GM06990 (cell line): ENCODE measurements at places on chromosomes 1 and 21.

GRCh38 chr21:41501919-41502318 lies 6.0 kb downstream of the TMPRSS2 start:
- DNase-seq = no peak

DNA sequence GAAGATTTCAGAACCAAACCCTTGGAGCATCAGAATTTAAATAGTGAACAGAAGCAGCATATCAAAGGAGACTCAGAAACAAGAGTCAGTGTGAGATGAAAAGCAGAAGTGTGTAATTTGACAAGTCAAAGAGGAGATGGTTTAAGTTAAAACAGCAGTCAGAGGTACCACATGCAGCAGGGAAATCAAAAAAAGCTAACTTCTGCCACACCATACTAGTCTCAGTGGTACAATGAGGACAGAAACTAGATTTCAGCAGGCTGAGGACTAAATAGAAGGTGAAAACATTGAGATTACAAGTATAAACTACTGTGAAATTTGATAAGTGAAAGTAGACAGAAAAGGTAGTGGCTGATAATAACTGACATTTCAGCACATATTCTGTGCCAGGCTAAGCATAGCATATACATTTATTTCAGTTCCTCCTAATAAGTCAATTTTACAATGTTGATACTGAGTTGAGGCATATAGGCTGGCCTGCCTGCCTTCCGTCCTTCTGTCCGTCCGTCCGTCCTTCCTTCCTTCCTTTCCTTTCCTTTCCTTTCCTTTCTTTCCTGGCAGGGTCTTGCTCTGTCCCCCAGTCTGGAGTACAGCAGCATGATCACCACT lies 12.6 kb downstream of the SUCO start:
- no peak for DNase-seq

DNA sequence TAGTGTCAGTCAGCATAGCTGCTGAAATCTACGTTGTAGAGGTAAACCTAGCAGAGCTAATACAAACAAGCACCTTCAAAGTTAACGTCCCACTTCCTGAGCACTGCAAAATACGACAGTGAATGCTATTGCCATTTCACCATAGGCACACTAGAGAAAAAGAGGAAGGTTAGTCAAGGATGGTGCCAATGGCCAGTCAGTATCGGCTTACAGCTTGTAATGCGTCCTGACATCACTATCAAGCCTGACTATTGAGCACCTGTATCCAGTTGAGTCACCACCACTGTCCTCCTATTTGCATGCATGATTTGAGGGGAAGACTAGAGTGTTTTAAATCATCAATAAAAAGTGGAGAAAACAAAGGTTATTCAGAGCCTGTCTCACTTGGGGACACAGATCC lies 34.4 kb downstream of the NUCKS1 start:
- no peak for DNase-seq

GRCh38 chr1:84479998-84480397 lies 932 bp downstream of the RPF1 start:
- no peak for DNase-seq

GRCh38 chr1:12456979-12457378 lies 161.0 kb downstream of the DHRS3 start:
- no peak for DNase-seq

GRCh38 chr1:10074059-10074851 lies 41.5 kb downstream of the UBE4B start:
- peak; percentile 13 for DNase-seq

DNA sequence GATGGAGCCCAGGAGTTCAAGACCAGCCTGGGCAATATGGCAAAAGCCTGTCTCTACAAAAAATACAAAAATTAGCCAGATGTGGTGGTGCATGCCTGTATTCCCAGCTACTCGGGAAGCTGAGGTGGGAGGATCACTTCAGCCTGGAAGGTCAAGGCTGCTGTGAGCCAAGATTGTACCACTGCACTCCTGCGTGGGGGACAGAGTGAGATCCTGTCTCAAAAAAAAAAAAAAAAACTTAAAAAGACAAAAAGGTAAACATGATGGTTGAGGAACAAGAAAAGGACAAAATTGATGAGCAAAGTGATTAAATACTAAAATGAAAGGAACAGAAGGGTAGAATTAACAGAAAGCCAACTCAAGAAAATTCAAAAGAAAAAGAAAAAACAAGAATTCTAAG lies 30.6 kb downstream of the SNRPE start:
- no peak for DNase-seq

GRCh38 chr1:27755865-27756264 lies 17.2 kb upstream of the STX12 start:
- no peak for DNase-seq

GRCh38 chr1:83098131-83098530 lies 900.8 kb downstream of the TTLL7 start:
- no peak for DNase-seq

DNA sequence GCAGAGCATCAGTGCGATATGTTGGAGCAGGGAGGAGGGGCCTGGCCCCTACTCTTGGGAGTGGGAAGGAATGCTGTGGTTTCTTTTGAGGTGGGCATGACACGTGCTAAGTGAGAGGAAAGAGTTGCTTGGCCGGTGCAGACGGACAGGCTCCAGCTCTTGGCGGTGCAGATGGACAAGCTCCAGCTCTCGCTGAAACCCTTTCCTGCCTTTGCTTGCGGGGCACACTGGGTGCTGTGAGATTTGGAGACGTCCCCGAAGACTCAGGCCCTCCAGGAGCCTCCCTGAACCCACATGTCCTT lies 15.9 kb downstream of the PDXK start:
- no peak for DNase-seq

- DNase-seq = no peak
Observed at GRCh38 chr1:39224295-39224829, 19.9 kb downstream of the MACF1 start.

DNA sequence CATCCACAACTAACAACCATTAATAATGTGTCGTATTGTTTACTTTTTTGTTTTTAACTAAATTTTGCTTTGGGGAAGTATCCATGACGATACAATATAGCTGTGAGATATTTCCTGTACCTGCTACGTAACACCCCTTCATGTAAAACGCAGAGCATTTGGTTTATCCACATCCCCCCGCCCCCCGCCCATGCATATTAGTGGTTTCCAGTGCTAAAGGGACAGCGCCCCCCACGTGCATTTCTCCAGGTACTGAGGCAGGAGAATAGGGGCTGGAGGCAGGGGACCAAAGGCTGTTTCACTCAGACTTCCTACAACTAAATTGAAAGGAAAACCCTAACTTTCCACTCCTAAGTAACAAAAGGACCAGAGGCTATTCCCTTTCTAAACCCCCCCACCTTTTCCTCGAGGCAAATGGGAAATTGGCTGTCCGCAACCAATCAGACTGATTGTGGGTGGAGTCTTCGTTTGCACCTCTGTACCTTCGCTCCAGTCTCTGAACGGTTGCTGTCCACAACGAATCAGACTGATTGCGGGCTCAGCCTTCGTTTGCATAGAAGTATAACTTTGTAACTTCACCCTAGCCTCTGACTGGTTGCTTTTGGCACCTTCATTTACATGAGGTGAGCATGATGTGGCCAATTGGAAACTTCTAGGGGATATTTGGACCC lies 12.2 kb upstream of the RIPK4 start:
- DNase-seq = no peak

DNA sequence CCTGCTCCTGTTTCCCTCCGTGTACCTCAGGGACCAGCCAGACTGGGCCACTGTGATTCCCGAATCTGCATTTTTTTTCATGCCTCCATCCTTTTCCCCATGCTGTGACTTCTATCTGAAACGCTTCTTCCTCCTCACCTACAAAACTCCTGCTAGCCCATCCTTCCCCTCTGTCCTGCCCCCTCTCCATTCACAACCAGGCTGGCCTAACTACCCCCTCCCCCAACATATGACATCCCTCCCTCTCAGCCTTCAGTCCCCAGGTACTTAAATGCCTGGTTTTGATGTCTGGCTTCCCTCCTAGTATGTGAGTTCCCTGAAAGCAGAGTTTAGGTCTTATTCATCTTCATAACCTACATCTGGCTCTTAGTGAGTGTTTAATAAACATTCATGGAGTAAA lies 82.7 kb downstream of the TAS1R2 start:
- no peak for DNase-seq

- DNase-seq = no peak
Observed at GRCh38 chr1:156060937-156061636, at the start of gene RAB25. Gene RAB25 (plus strand): TSS chr1:156061160. CDS start chr1:156061401, 241 bp downstream.

DNA sequence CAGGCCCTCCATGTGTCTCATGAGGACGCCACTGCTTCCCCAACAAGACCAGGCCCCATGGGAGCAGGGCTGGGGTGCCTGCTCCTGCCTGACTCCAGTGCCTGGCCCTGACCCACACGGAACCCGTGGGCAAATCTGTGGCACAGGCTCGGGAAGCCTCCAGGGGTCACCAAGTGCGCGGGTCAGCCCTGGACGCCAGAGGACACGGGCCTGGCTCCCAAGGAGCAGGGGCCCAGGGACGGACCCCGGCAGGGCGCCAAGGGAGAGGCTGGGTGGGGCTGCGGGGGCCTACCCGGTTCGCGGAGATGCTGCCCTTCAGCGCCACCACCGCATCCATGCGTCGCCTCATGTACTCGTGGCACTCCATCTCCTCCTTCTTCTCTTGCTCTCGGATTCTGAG lies 31.9 kb downstream of the CFAP74 start:
- no peak for DNase-seq

- DNase-seq = no peak
Observed at GRCh38 chr1:9087411-9088125, 18.1 kb upstream of the SLC2A5 start.

GRCh38 chr1:80349218-80349617 lies 1342.7 kb upstream of the ADGRL4 start:
- no peak for DNase-seq
